ENCODE measurements at places on chromosomes 3 and 15.

- DNase-seq: no peak
These were observed 16.9 kb downstream of the RFTN1 start for GRCh38 chr3:16496408-16497222.

DNA sequence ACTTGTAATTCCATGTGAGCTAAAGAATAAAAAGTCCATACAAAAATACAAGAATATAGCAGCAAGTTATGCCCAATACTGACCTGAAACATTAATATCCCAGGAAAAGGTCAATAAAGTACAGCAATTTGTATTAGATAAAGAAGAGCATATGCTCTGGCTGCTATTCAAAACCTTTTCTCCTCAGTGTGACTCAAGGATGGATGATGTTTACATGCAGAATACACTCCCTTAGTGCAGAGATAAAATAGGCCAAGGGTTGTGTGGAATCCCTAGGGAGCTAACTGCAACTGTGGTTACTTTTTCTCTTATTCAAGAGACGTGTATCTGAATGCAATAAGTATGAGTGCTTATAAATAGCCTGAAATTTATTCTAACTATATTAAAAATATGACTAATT is 78.7 kb downstream of the SLC9A9 start:
- DNase-seq: no peak

DNA sequence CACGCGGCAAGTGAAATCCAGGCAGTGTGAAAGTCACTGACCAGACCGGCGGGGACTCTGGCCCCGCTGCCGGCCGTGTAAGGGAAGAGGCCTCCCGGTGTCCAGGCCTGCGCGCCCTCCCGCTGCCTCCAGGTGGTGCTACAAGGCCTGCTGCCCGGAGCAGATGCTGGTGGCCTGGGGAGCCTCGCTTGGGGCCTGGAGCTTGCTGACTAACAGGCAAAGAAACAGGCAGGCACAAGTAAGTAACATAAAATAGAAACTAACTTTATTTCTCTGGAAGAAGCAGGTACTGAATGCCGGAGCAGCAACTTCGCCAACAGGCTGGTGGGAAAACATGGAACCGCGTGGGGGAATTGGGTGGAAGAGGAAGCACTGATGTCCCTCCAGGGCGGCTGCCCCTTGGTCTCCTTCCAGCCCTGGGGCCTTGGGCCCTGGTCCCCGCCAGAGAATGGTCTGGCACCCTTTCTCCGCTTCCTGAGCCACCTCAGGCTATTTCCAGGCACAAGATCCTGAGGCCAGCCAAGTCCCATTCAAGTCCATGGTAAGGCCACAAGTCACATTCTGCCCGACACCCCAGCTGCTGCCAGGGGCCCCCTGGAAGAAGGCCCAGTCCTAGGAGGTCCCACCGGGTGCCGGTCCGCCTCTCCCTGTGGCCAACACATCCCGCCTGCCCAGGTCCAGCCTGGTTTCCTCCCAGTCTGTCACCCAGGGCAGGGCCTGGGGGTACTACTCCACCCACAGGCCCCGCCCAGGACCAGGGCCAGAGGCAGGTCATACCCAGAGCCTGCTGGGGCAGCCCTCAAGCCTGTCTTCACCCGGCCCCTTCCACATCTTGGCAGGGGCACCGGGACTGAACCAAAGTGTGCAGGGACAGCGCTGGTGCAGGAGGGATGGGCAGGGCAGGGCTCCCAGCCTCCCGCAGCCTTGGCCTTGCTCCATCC is 45.0 kb downstream of the TNK2 start:
- DNase-seq: peak; percentile 58

GRCh38 chr3:159989973-159990846 is 1.6 kb downstream of the IL12A start:
- no peak for DNase-seq

- no peak for DNase-seq
These were observed 54.8 kb downstream of the SRGAP3 start for GRCh38 chr3:9194509-9195184.

DNA sequence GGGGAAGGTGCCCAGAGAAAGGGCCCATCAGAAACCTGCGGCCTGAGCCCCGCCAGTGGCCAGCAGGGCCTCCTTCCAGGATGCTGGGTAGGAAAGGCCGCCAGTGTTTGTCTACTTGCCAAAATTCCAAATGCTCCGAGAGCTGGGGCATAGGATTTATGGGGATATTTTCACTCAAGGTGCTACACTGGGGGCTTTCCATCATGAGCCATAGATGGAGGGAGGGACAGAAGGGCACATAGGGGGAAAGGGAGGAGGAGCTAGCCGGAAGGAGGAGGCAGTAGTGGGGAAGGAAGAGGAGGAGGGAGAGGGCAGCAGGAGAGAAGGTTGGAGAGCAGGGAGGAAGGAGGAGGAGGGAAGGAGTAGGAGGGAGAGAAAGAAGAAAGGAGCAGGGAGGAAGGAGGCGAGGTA is 494.7 kb upstream of the PROK2 start:
- no peak for DNase-seq

- peak; percentile 14 for DNase-seq
These were observed 87.3 kb upstream of the C15orf61 start for GRCh38 chr15:67433495-67434099.

- DNase-seq: no peak
These were observed 504.0 kb downstream of the UNC13C start for GRCh38 chr15:54482251-54482650.

DNA sequence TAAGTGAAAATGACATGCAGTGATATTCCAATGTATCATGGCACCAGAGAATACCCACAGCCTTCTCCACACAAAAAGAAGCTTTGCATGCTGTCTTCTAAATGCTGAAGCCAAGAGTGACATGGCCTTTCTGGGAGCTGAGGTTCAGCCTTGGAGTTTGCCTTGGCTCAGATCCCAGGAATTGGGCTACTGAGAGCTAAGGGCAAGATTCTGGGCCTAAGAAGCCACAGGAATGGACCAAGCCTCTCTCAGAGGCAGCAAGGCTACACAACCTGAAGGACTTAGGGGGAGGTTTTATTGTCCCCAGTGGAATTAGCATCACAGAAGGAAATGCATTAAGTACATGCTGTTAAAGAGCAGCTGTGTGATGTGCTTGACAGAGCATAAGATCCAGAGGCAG is 1078.5 kb downstream of the TUSC7 start:
- DNase-seq: no peak

GRCh38 chr3:137792626-137793271 is 28.6 kb downstream of the SOX14 start:
- no peak for DNase-seq

- no peak for DNase-seq
These were observed 12.6 kb downstream of the SLC24A1 start for GRCh38 chr15:65634356-65634755.

DNA sequence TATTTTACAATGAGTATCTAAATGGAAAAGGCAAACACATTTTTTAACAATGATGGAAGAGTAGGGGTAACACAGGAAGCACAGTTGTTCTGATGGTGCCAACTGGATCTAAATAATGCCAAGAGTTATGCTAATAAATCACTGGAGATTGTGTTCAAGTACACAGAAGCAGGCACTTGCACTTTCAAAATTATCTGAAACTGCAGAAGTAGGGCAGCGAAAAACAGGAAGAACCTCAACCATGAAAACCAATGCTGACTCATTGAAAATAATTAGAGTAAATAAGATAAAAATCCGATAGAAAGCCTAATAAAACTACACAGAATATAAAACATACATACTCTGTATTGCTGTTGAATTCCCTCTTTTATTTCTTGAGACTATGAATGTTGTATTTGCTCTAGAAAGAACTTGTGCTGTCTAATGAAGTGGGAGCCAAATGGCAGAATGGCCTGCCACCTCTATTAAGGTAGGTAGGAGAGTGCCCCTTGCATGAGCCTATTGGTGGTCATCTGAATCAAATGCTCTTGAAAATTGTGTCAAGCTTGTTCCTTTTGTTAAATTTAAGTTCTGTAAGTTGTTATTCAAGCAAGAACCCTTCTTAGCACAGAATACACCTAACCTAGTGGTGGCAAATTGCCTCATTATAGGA is 93.7 kb downstream of the ABI3BP start:
- DNase-seq: no peak

DNA sequence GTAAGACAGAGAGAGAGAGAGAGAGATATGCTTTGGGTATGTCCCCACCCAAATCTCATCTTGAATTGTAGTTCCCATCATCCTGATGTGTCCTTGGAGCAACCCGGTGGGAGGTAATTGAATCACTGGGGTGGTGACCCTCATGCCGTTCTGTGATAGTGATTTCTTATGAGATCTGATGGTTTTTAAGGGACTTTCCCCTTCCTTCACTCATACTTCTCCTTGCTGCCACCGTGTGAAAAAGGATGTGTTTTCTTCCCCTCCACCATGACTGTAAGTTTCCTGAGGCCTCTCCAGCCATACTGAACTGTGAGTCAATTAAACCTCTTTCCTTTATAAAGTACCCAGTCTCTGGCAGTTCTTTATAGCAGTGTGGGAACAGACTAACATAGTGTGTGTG is 60.3 kb downstream of the EOMES start:
- DNase-seq: no peak

- peak; percentile 34 for DNase-seq
These were observed 105.9 kb upstream of the HERC1 start for GRCh38 chr15:63939531-63940130.

DNA sequence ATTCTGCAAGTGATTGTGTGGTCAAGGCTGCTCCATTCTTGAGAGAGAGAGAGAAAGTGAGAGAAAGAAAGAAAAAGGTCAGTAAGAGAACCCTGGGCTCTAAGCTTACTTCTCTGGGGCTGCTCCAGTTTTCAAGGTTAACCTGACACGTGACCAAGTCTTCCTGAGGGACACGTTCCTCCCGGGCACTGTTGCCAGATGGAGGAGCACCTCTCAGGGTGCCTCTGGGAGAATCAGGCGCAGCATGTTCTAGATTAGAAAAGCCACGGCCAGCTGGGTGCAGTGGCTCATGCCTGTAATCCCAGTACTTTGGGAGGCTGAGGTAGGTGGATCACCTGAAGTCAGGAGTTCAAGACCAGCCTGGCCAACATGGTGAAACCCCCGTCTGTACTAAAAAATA is 60.8 kb downstream of the ITGA11 start:
- no peak for DNase-seq

DNA sequence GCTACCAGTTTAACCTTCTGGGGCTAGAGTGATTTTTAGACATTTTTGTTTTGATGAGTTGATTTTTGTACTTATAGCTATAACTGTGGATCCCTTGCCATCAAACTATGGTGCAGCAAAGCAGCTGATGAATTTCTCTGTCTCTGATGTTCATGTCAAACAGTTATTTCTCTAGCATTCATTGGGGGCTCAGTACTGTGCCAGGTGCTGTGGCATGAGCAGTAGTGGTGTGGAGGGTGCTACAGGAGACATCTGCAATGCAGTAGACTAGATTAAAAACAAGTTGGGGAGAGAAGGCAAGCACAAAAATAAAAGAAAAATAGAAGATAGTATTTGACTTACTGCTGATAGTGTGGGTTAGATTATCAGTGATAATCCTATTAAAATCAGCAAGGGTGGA is 95.3 kb downstream of the AKAP13 start:
- DNase-seq: no peak

GRCh38 chr15:81516461-81516860 is 142.4 kb upstream of the TMC3 start:
- DNase-seq: no peak

DNA sequence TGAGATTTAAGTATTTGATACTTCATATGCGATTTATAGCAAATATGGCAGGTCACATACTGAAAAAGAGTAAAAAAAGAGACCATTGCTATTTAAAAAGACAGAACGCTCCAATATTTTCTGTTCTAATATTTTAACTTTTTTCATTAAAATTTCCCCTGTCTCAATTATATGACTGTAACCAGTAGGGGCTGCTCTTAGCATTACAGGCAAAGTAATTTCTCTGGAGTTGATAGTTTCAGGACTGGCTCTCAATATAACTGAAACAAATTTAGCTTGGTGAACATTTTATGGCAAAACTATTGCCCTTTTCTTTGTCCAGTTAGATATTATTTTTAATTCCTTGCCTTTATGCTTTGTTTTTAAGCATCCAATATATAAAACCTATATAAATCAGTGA is 286.3 kb upstream of the ROBO2 start:
- no peak for DNase-seq

DNA sequence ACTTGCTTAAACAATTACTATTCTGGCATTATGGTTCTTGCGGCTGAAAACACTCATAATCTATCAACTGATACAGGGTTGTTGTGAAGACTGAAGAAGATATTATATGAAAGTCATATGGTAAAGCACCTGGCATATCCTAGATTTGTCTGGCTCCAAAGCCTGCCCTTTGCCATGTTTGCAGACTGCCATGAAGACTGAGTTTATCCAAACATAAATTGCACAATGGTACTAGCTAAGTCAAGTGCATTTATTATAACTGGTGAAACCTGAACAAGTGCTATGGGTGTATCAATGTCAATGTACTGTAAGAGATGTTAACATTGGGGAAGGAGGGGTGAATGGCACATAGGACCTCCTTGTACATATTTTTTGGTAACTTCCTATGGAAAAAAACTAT is 87.4 kb upstream of the MEX3B start:
- DNase-seq: no peak

GRCh38 chr3:141421186-141421585 is 52.9 kb downstream of the ZBTB38 start:
- no peak for DNase-seq

DNA sequence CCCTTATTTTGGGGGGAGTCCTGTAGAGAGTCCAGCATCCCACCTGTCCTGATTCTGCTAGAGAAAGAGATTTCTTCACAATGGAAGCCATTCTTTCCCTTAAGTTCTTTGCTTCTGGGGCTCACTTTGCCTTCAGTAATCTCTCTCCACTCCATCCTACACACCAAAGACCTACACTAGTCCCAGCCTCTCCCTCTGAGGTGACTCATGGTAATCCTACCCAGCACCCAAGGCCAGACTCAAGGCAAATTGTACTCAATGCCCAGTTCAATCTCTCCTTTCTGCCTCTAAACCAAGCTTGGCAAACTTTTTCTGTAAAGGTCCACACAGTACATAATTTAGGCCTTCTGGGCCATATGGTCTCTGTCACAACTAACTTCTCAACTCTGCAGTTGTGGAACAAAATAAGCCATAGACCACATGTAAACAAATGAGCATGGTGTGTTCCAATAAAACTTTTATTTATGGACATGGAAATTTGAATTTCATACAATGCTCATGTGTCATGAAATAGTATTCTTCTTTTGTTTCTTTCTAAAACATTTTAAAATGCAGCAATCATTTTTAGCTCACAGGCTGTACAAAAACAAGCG is 72.5 kb downstream of the MRPL46 start:
- DNase-seq: no peak

GRCh38 chr15:77138167-77138522 is 67.2 kb upstream of the TSPAN3 start:
- no peak for DNase-seq

- DNase-seq: no peak
These were observed 514.3 kb downstream of the PDCD6IP start for GRCh38 chr3:34312684-34313083.

GRCh38 chr3:48338635-48339034 is 5.2 kb upstream of the SPINK8 start:
- DNase-seq: no peak
